ENCODE measurements at places on chromosomes 11 and 22.

DNA sequence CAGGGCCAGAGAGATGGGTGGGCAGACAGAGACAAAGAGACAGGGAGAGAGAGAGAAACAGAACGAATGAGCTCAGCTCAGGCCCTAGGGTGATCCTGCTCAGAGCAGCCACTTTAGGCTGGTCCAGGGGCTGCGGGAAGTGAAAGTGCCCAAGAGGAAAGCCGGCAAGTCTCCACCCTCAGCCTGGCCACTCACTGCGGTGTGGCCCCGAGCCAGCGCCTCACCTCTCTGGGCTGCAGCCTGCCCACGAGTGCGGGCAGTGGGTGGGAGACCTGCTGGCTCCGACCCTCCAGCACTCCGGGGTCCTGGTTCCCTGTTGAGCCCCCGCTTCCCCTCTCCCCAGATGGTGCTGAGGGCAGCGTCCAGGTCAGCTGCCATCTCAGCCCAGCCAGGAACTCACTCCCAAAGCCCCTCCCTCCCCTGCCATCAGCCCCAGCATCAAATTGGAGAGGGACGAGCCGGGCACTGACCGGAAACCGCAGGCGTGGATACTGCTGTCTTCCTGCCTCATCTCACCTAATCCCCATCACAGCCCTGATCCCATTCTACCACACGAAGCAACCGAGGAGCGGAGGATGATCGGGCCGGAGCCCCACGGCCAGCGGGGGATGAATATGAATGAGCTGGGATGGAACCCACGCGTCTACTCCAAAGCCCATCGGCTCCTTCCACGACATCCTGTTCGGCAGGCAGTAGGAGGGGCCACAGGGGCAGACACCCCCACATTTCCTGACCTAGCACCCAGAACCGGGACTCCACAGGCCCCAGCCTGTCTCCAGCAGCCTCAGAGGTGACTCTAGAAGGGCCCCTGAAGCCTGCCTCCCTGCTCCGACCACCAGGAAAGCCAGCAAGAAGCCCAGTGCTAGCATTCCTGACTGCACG is 16.9 kb downstream of the ELFN2 start:
- DNase-seq = no peak

GRCh38 chr22:26631282-26631681 is 9.5 kb downstream of the CRYBA4 start:
- no peak for DNase-seq

GRCh38 chr11:19882356-19882755 is 169.7 kb downstream of the NAV2 start:
- no peak for DNase-seq

DNA sequence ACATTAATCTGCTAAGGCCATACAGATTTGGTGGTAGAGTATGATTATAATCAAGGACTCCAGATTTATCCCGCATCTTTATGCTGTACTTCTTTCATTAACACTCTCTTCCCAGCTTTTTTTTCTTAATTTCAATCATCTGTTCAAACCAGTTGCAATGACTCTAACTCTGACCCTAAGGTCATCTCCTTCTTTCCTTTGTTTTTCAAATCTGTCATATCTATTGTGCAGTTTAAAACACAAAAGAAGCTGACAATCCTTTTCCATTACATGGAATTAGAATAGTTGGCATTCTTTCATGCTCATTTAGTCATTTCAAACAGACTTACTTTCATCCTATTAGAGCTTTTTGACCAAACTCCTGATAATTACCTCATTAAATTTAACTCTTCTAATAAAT is 53.6 kb upstream of the GRM5 start:
- no peak for DNase-seq

DNA sequence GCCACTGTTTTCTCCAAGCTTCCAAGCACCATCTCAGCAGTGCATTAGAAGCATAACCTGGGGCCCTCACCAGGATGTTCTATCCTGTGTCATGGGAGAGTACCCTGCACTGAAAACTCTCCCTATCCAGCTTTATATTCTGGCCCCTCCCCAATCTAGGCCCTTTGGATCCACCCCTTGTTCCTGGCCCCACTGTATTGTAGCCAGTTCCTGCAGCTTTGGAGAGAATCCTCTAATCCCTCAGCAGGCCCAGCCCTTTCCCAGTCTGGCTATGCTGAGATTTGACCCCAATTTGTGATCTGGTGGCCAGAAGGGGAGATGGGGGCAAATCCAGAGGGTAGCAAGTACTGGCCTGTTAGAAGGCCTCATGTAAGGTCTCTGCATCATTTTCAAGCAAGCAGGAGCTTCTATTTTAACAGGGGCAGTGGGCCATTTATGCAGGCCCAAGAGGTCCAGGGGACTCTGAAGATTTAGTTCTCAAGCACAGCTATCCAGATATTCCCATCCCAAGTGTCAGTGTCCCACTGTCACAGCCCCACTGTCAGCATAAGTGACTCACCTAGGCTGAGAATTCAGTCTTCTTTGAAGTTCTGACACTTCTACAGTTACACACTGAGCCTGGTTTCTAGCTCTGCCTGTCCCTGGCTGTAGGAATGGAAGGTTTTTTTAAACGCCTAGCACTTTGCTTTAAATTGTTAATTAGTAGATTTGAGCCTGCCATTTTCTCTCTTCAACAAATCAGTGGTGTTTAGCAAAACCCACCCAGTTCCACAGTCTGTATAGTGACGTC is 589.5 kb upstream of the CADM1 start:
- no peak for DNase-seq

- DNase-seq = no peak
Observed at GRCh38 chr11:28529046-28529445, 420.9 kb downstream of the METTL15 start.

DNA sequence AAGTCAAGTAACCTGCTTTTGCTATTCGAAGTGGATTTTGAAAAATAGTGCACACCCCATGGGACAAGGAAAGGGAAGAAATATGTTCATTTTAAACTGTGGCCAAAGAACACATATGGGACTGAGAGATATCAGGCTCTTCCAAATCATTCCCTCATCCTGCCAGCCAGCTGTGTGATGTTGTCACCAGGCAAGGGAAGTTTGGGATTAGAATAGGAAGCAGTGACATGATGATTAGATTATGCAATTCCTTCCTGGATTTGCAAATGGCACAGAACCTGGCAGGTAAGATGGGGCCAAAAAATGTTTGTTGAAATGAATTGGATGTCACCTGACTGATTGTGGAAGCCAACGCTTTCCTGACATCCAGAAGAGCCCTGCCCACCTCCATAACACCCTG is 4.9 kb upstream of the SCN3B start:
- DNase-seq = no peak

GRCh38 chr11:46051102-46051501 is 70.2 kb downstream of the PHF21A start:
- no peak for DNase-seq

GRCh38 chr11:81995889-81996288 is 737.8 kb downstream of the FAM181B start:
- DNase-seq = no peak

DNA sequence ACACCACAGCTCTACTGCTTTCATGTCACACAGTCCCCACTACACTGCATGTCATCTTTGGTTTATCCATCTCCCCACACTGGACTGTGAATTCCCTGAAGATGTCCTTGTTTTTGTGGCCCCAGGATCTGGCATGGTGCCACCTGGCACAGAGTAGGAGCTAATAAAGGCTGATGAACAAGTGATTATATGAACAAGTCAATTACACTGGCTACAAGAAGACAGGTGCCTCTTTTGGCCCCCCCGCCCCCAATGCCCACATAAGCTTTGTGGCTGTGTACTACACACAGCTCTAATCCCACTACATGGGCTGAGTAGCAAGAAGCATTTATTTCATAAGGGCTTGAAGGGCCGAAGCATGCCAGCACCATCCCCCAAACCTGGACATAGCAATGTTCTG is 24.7 kb downstream of the PLEKHA7 start:
- DNase-seq = no peak

- DNase-seq = no peak
Observed at GRCh38 chr11:103897160-103897936, 139.1 kb upstream of the DDI1 start.

DNA sequence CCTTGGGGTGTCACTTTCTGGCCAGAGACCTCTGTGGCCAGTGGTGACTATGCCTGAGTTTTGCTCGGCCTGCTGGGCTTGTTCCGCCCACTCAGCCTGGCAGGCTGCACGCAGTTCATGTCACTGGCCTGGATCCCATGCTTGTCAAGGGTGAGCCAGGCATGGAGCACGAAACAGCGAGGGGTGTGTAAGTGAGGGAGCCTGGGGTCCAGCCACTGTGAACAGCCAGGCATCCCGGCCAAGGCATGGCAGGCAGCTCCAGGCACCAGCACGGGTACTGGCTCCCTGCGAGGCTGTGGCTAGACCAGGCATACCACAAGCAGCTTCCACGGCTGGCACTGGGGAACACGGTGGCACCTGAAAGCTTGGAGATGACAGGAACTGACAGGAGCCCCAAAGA is 214.3 kb downstream of the LRRC4C start:
- no peak for DNase-seq

DNA sequence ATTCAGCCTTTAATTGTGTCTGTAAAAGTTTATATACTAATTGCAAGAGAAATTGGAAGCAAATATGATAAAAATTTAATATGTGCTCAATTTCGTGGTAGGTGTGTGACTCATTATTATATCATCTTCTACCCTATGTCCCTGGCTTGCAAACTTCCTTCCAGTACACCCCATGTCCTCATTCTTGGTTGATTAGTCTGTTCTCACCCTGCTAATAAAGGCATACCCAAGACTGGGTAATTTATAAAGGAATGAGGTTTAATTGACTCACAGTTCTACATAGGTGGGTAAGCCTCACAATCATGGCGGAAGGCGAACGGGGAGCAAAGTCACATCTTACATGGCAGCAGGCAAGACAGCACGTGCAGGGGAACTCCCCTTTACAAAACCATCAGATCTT is 11.9 kb downstream of the MRGPRX3 start:
- no peak for DNase-seq

DNA sequence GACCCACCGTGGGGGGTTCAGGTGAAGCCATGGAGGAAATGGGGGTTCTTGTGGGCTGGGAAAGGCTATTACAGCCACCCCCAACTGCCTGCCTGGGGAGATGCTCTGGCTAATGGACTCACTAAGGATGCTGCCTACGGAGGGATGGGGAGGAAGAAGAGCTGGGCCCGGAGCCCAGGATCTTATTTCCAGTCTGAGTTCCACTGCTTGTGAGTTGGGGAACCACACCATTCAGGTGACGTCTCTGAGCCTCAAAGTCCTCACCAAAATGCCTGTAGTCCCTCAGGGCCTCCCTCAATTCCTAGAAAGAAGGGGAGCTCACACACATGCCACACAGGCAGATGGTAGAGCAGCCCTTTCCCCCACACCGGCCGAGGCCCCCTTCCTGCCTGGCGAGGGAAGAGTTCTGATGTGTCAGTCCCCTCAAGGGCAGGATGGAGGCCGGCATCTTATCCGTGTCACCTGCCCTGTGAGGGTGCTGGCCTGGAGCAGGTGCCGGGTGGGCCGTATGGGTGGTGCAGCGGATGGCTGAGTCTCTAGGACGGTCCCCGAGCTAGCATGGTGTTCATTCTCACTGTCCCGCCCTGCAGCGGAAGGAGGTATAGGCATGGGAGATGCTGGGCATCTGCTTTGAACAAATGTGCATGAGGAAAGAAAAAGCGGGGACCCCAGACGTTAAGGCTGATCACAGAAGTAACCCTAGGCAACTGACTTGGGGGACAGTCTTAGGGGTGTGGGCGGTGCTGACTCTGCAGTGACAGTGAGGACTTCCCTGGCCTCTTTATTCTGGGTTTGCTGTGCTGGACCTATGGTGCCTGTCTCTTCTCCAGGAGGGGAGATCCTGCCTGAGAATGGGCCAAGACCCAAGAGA is 15.7 kb downstream of the MRGPRF start:
- no peak for DNase-seq

DNA sequence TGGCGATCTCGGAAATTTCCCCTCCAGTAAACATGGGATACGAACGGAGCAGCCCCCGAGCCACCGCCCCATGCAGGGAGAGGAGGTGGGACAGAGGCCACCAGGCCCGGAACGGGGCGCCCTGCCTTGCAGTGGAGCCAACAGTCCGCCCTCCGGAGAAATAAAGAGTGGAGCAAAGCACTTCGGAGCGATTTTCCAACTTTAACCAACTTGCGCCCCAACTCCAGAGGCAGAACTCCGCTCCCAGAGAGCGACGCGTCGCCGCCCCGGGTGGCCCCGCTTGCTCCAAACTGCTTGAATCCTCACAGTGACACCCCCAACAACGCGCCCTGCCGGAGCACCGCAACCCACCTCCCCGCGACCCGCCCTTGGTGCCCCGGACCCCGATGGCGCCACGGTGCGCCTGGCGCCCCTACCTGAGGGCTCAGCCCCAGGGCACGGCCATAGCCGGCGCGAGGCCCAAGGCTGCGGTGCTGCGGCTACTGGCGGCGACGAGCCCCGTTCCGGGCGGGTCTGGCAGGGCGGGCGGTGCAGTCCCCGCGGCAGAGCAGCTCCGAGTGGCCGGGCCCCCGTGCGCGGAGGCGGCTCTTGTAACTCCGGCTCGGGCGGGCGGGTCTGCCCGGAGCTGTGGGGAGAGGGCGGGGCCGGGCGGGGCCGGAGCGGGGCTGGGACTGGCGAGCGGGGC is at the start of gene AHNAK:
TSS of gene AHNAK (minus strand) at position 563 of the 685 bp plus-strand sequence. CDS start 10,708 bp downstream, outside the sequence.
- no peak for DNase-seq

GRCh38 chr11:64715110-64715509 is 7.9 kb downstream of the NRXN2 start:
- DNase-seq = no peak

- no peak for DNase-seq
Observed at GRCh38 chr11:22454461-22455090, 116.4 kb downstream of the SLC17A6 start.

GRCh38 chr11:126214841-126215240 is 3.3 kb downstream of the FAM118B start:
- DNase-seq = no peak

DNA sequence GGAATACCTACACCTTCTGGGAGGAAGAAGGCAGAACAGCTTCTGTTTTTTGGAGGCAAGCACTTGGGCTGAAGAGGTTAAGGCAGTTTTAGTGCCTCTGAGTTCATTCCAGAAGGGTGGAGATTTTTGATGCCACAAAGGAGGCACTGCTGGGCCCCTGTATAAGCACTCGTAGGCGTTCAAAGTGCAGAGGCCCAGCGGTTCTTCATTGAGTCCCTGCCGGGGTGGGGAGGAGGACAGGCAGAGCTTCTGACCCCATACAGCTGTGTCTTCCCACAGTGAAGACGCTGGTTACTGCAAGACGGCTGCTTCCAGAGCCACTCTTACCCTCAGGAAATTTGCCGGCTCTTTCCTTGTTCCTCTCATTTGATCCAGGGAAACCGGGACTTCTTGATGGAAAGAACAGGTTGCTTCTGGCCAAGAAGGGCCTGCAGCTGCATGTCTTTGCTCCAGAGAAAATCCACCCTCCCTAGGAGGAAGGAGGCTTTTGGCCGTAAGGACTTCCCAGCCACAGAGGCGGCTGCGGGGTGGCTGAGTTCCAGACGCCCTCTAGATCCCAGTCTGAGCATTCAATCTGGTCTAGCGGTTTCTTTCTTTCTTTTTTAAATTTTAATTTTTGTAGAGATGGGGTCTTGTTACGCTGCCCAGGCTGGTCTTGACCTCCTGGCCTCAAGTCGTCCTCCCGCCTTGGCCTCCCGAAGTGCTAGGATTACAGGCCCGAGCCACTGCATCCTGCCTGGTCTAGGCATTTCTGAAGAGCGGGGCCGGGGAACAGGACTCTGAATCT is 9.4 kb downstream of the ADAMTS15 start:
- DNase-seq = no peak

- no peak for DNase-seq
Observed at GRCh38 chr22:36565159-36565507, 36.2 kb upstream of the EIF3D start.

GRCh38 chr11:75077316-75077715 is 19.4 kb downstream of the OR2AT4 start:
- no peak for DNase-seq
